Upper lobe of right lung (tissue), 1 donor: ENCODE measurements at places on chromosomes 7 and 10. TPM values are rescaled to one million over a fixed set of nuclear protein-coding genes. Genes with fewer than 3 reads are reported as not detected.

GRCh38 chr7:44305564-44306507, 19.6 kb downstream of the CAMK2B start:
- peak; percentile 48 for DNase-seq

The GPR158 gene
- not detected for total RNA-seq

The SCIN gene
- 14.3 TPM for total RNA-seq

DNA sequence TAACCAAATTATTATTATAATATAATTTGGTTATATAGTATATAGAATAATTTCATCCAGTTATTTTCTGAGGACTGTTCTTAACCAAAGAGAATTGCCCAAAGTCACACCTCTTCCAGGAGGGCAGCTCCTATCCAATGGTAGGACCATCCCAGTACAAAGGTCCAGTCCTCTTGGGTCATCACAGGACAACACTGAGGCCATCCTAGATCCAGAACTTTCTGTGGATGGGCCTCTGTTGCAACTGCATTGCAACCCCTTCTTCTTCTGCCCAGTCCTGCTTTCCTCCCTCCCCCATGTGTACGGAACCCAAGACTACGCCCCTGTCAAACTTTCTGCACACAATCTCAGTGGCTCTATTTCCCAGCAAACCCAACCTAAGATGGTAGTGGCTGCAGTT, 5.4 kb upstream of the HABP2 start:
- no peak for DNase-seq

- DNase-seq: no peak
These were observed 48.1 kb upstream of the CYCS start for GRCh38 chr7:25173184-25173583.

GRCh38 chr7:78333530-78334425, 535.2 kb downstream of the PHTF2 start:
- no peak for DNase-seq
